ENCODE measurements at places on chromosomes 5 and 9. TPM values are rescaled to one million over a fixed set of nuclear protein-coding genes. Genes with fewer than 3 reads are reported as not detected.

The GPR150 gene
- not detected for total RNA-seq

The EQTN gene
- total RNA-seq, result 0.97 TPM

The ACSL6 gene
- total RNA-seq, result 0.18 TPM

The SPINK1 gene
- not detected for total RNA-seq

- DNase-seq, result no peak
These were observed 92.8 kb upstream of the SLCO6A1 start for GRCh38 chr5:102591650-102592049.
